ENCODE measurements at places on chromosomes 2 and 18. TPM values are rescaled to one million over a fixed set of nuclear protein-coding genes. Genes with fewer than 3 reads are reported as not detected.

- DNase-seq = no peak
Observed at GRCh38 chr2:182767578-182767977, 51.5 kb downstream of the DNAJC10 start.

DNA sequence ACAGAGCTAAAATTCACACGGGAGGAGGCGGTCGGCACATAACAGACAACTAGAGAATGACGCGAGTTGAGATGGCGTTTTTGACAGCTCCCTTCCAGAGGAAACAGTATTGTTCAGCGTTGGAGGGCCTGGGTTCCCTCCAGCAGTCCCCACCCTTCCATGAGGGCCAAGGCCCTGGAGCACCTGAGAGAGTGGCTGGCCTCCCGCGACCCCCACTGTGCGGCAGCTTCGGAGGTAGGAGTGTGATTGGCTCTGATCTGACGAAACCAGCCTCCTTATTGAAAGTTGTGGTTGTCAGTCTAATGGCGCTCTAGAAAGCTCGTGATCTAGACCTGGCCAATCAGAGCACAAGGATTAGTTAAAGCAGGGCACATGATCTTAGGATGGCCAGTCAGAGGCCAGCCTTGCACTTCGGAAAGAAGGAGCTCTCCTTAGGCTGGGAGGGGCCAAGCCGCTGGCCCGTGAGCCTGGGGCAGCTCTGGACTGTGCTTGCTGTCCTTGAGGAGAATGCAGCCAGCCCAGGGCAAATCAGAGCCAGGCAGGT is 104.5 kb upstream of the CELF4 start:
- DNase-seq = no peak

DNA sequence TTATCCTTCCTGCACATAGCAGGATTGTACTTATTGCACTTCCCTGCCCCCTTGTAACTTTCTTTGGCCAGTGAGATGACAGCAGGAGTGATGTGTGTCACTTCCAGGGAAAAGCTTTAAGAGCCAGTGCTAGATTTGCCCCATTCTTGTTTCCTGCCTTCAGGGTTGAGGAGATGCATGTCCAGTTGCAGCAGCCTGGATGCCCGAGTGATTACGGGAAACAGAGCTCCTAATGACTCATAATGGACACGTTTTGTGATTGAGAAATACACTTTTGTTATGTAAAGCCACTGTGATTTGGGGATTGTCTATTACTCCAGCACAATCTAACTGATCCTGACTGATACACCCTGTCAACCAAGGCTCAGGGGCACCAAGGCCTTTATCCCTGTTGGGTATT is 5.0 kb upstream of the TET3 start:
- no peak for DNase-seq

- DNase-seq = no peak
Observed at GRCh38 chr2:102065675-102066252, 74.0 kb downstream of the IL1R2 start.

GRCh38 chr2:2890901-2891300 is 486.7 kb downstream of the EIPR1 start:
- DNase-seq = no peak

DNA sequence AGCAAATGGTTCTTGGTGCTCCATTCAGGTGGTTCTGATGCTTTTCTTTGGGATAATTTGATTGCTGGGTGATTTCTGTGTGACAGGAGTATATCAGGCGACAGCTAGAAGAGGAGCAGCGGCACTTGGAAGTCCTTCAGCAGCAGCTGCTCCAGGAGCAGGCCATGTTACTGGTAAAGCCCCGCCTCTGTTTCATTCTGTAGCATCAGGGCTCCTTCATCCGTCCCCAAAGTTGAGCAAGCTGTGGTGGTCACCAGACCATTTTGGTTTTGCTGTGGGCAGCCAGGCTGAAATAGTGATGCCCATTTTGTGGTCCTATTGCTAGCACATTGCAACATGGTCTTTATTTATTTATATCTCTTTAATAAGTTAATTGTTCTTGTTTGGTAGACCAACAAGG is 132.8 kb upstream of the IL1R2 start:
- DNase-seq = no peak

Gene SPATA3
- total RNA-seq = not detected

Gene TBR1
- not detected for total RNA-seq

Gene SMARCAL1
- 36.6 TPM for total RNA-seq

Gene RGPD5
- total RNA-seq = 88.5 TPM

Gene CGREF1
- total RNA-seq = 1.3 TPM
